ENCODE measurements at places on chromosomes 6 and 20.

DNA sequence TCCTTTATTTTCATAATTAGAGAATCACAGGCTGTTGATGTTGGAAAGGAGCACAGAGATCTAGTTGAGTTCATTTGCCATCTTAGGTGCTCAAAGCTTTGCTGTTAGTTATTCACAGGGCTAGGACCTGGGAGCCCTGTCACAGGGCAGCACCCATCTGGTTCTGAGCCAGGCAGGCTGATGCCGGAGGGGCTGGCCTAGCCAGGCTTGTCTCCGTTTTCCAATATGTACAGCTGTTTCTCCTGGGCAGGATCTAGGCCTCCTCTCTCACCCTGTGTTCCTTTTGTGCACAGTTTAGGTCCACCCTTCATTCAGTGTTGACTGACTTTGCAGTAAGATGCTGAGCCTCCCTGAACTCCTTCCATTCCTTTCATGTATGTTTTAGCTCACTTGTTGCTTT, 33.4 kb downstream of the LRRC1 start:
- DNase-seq, result no peak

GRCh38 chr6:143136647-143137046, 76.0 kb downstream of the AIG1 start:
- no peak for DNase-seq

- DNase-seq, result no peak
These were observed 311.4 kb downstream of the CDH26 start for GRCh38 chr20:60269573-60270162.

DNA sequence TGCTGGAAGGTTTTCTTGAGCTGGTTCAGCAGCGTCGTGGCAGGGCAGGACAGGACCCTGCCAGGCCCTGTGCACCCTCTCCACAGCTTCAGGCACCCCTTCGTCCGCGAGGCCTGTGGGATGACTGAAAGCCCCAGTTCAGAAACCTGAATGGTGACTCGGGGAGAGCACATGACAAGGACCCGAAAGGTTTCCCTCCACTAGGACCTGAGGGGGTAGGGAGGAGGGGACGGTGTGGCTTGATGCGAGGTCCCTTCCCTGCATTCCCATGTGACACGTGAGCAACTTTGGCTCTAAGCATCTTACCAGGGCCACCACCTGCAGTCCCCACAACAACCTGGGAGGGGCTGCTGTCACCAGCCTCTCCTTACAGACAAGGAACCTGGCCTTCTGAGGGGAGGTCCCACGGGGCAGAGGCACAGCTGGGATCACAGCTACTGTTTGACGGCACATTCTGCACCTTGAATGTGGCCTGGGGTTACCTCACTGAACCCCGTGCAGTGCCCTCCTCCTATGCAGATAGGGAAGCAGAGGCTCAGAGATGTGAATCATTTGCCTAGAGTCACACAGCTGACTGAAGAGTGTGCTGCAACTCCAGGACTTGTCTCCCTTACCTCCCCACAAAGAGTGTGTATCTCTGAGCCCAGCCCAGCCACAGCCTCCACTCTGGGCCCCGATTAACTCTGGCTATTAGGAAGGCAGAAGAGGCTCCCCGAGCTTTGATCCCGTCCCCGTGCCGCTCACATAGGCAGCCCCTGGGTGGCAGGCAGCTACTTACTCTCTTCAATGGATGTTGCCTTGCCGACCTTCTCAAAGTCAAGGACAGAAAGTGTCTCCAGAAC, 84.6 kb downstream of the PTPN1 start:
- no peak for DNase-seq

GRCh38 chr6:149445095-149445466, 39.7 kb downstream of the ZC3H12D start:
- DNase-seq, result no peak

DNA sequence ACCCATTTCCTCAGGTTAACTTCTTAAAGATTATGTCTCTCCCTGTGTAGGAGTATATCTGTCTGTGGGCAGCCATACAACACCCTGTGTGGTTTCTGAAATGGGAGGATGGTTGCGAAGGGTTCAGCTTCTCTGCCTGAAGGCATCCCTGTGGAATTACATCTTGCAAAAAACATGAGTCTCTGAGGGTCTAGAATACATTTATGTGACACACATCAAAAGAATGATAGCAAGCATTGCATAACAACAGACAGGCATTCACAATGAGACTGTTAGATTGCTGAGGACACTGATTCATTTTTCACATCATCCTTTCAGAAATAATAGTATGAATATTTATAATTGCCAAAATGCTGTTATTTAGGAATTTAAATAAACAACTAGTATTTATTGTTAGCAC, 670.9 kb downstream of the HTR1B start:
- no peak for DNase-seq

- DNase-seq, result no peak
These were observed 24.9 kb downstream of the NPEPL1 start for GRCh38 chr20:58717278-58718091.

GRCh38 chr20:61698598-61699494, 366.8 kb downstream of the TAF4 start:
- DNase-seq, result no peak

DNA sequence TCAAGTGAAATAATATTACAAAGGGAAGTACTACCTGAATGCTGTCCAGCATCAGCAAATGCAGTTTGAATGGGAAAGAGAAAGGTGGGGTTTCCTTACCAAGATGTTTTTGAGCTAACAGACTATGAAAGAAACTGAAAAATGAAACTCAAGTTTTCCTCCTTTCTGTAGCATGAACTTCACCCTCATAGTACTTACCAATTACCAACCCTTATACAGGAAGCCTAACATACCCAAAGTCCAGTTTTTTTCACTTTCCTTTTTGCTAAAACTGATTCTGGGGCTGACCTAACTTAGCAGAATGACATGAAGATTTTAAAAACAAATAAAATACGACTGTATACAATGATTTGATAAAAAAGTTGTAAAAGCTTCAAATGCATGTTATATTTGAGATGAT, 5.2 kb downstream of the ZNFX1 start:
- no peak for DNase-seq
